ENCODE measurements at places on chromosomes 12 and 14. TPM values are rescaled to one million over a fixed set of nuclear protein-coding genes. Genes with fewer than 3 reads are reported as not detected.

GRCh38 chr14:104882325-104882973 lies 17.4 kb downstream of the CEP170B start:
- DNase-seq = no peak

GRCh38 chr12:112992541-112993398 lies 14.5 kb downstream of the OAS2 start:
- DNase-seq = peak; percentile 14

- peak; percentile 18 for DNase-seq
Observed at GRCh38 chr14:22383515-22384166, 205.4 kb downstream of the DAD1 start.

- DNase-seq = no peak
Observed at GRCh38 chr12:20656600-20656999, 38.5 kb upstream of the SLCO1C1 start.

DNA sequence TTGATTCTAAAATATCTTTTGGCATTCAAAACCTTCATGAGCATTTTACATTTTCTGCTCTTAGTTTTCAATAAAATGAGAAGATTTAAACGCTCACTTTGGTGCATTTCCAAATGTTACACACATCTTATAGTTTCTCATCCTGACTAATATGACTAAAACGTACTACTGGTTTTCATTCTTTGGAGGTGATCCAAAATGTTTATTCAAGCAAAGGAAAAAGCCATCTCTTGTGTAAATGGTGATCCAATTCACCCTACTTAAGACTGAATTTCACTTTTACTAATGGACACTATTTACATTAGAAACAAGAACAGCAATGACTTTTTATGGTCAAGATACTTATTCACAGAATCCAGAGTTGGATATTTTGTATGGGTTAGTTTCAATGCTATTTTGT lies 86.6 kb downstream of the KITLG start:
- DNase-seq = no peak

- DNase-seq = no peak
Observed at GRCh38 chr14:93591506-93591905, 160.8 kb downstream of the UNC79 start.

RNF212B gene
- not detected for polyA plus RNA-seq
